ENCODE measurements at places on chromosomes 3 and 15. TPM values are rescaled to one million over a fixed set of nuclear protein-coding genes. Genes with fewer than 3 reads are reported as not detected.

DNASE1L3 gene
- total RNA-seq = not detected

UBXN7 gene
- 9.1 TPM for total RNA-seq

PIGZ gene
- 1.7 TPM for total RNA-seq

ANKRD63 gene
- total RNA-seq = not detected

MUC20 gene
- total RNA-seq = not detected

NANOGP8 gene
- total RNA-seq = not detected

GATA2 gene
- 36.3 TPM for total RNA-seq

SLC22A14 gene
- total RNA-seq = not detected

LEKR1 gene
- 1.6 TPM for total RNA-seq

MOBP gene
- not detected for total RNA-seq

WDR49 gene
- not detected for total RNA-seq

FAM240A gene
- not detected for total RNA-seq

IQCH gene
- 4.3 TPM for total RNA-seq

DAZL gene
- total RNA-seq = not detected

- peak; percentile 52 for DNase-seq
Measured at GRCh38 chr15:58748852-58749531, 515 bp downstream of the ADAM10 start.

DNA sequence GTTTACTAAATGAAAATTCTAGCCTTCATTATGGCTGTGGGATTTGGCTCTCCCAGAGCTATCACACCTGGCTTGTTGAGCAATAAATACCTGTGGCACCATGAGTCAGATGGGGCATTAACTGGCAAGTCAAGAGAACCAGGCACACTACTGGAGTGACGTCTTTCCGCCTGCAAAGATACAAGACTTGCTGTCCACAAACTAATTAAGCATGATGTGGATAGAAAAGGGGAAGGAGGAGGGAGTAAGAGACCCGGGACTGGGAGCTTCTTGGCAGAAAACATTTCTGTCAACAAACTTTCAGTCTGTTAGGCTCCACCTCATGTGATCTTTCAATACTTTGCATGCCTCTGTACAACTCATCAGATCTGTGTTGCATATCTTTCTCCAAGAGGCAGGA is 56.5 kb downstream of the CLDN1 start:
- peak; percentile 84 for DNase-seq

GRCh38 chr3:111200027-111200426 is 128.4 kb downstream of the NECTIN3 start:
- DNase-seq = no peak

DNA sequence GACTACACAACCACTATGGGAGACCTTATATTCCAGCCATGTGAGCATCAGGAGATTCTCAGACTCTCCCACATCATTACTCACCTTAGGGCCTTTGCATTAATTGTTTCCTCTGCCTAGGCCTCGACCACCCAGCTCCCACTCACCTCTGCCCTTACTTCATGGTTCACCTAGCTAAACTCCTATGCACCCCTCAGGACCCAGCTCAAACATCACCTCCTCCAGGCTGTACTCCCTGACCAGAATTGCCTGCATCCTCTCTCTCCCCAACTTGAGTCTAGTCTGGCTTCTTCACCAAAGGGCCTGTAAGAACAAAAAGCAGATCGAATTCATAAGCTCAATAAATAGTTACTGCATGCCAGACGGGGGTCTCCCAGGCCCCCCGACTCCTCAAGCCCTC is 53.1 kb upstream of the FAM174B start:
- DNase-seq = no peak

- DNase-seq = no peak
Measured at GRCh38 chr3:169836942-169837275, 24.2 kb upstream of the LRRC34 start.

GRCh38 chr3:48470286-48470685 is 23.7 kb downstream of the ATRIP start:
- DNase-seq = no peak

DNA sequence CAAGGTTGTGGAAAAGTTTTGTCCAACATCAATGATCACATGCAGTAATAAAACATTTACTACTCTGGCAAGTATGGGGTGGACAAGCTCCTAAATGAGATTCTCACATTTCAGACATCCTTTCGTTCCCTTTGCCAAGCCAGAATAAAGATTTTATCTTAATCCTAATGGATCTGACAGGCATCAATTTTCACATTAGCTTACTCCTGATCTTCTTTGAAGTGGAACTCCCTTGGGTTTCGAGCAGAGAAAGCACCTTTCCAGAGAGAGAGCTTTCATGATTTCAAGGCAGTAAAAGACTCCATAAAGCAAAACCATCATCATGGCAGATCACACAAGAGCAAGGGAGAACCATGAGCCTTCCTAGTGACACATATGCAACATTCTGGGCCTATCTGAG is 27.3 kb upstream of the EID1 start:
- DNase-seq = no peak

- no peak for DNase-seq
Measured at GRCh38 chr3:107193116-107193515, 184.1 kb upstream of the CCDC54 start.

DNA sequence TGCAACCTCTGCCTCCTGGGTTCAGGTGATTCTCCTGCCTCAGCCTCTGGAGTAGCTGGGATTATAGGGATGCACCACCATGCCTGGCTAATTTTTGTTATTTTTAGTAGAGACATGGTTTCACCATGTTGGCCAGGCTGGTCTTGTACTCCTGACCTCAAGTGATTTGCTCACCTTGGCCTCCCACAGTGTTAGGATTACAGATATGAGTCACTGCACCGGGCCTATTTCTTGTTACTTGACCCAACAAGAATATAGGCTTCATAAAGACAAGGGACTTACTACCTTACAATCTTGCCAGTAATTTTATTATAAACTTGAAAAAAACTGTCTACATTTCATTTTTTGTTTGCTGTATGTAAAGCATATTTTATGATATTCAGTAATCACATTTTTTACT is 21.4 kb upstream of the ZBTB47 start:
- peak; percentile 73 for DNase-seq

GRCh38 chr3:109685084-109686079 is 348.0 kb upstream of the DPPA4 start:
- DNase-seq = peak; percentile 99

GRCh38 chr15:101596633-101597032 is 55.5 kb downstream of the TM2D3 start:
- no peak for DNase-seq

GRCh38 chr15:88484682-88485331 is 17.3 kb downstream of the MRPS11 start:
- peak; percentile 22 for DNase-seq

- peak; percentile 89 for DNase-seq
Measured at GRCh38 chr3:106560451-106560966, 691.7 kb upstream of the CBLB start.

DNA sequence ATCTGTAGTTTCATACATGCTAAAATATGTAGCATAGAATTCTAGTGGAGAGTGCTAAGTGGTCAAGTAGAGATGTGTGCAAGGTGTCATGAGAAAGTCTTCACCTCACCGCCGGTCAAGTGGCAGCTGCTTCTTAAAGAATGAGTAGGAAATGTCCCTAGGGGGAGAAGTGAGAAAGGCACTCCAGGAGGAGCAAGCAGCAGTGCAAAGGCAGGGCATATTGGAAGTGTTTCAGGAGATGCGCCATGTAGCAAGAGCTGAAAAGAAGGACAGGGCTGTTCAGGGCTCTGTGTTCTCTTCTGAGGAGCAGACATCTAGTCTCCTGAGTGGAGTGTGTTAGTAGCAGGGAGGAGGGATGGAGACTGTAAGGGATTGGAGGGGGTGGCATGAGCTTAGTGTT is 312.4 kb upstream of the SEMA6D start:
- DNase-seq = no peak

GRCh38 chr3:137347132-137347531 is 389.3 kb downstream of the IL20RB start:
- no peak for DNase-seq

- peak; percentile 27 for DNase-seq
Measured at GRCh38 chr3:133792171-133792763, 13.3 kb upstream of the SRPRB start.

- no peak for DNase-seq
Measured at GRCh38 chr15:47987461-47987860, 133.3 kb upstream of the SLC24A5 start.

DNA sequence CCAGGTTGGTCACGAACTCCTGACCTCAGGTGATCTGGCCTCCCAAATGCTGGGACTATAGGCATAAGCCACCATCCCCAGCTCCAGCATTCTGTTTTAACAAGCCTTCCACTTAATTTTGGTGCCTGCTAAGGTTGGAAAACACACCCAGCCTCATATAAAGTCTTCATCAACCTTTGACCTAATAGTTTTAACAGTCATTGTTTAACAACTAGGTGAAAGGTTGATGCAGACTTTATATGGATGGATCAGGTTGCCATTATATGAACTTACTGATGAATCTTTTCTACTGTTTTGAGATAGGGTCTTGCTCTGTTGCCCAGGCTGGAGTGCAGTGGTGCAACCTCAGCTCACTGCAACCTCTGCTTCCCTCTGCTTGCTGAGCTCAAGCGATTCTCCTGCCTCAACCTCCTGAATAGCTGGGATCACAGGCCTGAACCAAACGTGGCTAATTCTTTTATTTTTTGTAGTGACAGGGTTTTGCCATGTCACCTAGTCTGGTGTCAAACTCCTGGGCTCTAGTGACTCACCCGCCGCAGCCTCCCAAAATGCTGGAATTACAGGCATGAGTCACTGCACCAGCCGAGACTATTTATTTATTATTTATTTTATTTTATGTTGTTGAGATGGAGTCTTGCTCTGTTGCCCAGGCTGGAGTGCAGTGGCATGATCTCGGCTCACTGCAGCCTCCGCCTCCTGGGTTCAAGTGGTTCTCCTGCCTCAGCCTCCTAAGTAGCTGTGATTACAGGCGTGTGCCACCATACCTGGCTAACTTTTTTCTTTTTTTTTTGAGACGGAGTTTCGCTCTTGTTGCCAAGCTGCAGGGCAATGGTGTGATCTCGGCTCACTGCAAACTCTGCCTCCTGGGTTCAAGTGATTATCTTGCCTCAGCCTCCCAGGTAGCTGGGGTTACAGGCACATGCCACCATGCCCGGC is 3.1 kb upstream of the RPAP1 start:
- peak; percentile 92 for DNase-seq

- DNase-seq = peak; percentile 30
Measured at GRCh38 chr3:106542101-106542769, 673.4 kb upstream of the CBLB start.

- DNase-seq = peak; percentile 3
Measured at GRCh38 chr3:163916596-163917560, 1161.4 kb downstream of the SI start.

GRCh38 chr15:65115542-65115941 is 542 bp upstream of the UBAP1L start:
- DNase-seq = no peak

DNA sequence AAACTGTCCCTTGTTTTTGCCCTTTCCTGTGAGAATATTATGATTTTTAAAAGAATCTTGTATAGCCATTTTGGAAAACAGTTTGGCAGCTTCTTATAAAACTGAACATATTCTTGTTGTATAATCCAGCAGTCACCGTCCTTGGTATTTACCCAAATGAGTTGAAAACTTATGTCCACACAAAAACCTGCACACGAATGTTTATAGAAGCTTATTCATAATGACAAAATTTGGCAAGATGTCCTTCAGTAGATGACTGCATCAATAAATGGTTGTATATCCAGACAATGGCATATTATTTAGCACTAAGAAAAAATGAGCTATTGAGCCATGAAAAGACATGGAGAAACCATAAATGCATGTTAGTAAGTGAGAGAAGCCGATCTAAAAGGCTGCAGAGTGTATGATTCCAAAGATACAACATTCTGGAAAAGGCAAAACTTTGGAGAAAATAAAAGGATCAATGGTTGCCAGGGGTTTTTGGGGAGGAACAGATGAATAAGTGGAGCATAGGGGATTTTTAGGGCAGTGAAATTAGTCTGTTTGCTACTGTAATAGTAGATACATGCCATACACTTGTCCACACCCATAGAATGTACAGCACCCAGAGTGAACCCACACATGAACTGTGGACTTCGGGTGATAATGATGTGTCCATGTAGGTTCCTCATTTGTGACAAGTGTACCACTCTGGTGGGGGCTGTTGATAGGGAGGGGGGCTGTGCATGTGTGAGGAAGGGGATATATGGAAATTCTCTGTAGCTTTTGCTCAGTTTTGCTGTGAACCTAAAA is 31.7 kb downstream of the LIMD1 start:
- DNase-seq = no peak

DNA sequence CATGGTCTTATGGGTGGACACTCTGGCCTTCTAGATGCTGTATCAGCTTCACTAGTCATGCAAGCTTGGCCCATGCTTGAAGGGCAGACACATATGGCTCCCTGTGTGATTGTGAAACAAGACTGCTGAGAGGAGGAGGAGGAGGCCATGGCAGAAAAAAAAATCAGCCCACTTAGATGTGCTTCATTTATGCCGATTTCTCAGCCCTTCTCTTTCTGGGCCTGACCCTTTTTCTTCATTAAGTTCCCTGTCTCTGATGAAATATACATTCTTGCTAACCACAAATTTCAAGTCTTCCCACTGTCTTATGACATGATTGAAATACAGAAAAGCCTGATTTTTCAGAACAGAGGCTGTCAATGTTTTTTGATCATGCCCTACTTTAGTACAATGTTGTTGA is 213.0 kb upstream of the FEZF2 start:
- no peak for DNase-seq

DNA sequence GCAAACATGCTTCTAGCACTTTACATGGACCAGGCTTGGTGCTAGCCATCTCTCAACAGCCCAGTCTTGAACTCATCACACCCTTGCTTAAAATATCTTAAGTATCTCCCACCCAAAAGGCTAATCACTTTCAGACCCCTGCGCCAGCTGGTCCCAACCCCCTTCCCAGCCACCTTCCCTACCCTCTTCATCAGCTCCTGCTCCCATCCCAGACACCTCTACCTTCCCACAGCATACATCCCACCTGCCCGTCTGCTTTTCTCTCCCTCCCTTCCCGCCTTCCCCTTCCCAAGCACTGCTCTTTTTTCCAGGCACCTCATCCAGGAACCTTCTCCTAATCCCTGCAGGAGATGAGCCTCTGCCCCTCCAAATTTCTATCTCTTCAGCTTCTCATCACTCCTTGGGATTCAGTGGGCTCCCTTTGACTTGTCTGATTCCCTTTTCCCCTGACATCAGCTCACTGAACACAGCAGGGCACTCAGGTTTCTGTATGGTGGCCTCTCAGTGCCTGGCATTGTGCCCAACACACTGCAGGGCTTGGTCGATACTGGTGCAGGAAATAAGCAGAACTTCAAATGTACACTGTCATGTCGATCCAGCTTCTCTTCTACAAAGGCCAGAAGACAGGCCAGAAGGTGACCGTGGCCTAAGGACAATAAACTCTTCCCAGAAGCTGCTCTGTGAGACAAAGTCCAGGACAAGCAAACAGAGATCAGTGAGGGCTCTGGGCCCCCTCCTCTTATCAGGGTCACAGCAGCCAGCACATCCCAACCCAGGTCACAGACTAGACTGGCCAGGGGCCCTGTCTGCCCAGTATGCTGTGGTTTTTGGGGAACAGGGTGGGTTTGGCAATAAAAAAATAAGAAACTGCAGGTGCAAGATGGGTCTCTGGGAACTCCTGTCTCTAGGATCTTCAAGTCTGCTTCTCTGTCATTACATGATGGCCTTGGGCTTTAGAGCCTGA is 2.2 kb upstream of the ITIH1 start:
- DNase-seq = no peak

GRCh38 chr3:118597184-118597583 is 437.5 kb downstream of the IGSF11 start:
- no peak for DNase-seq
